ENCODE measurements at places on chromosomes 16 and 17.

DNA sequence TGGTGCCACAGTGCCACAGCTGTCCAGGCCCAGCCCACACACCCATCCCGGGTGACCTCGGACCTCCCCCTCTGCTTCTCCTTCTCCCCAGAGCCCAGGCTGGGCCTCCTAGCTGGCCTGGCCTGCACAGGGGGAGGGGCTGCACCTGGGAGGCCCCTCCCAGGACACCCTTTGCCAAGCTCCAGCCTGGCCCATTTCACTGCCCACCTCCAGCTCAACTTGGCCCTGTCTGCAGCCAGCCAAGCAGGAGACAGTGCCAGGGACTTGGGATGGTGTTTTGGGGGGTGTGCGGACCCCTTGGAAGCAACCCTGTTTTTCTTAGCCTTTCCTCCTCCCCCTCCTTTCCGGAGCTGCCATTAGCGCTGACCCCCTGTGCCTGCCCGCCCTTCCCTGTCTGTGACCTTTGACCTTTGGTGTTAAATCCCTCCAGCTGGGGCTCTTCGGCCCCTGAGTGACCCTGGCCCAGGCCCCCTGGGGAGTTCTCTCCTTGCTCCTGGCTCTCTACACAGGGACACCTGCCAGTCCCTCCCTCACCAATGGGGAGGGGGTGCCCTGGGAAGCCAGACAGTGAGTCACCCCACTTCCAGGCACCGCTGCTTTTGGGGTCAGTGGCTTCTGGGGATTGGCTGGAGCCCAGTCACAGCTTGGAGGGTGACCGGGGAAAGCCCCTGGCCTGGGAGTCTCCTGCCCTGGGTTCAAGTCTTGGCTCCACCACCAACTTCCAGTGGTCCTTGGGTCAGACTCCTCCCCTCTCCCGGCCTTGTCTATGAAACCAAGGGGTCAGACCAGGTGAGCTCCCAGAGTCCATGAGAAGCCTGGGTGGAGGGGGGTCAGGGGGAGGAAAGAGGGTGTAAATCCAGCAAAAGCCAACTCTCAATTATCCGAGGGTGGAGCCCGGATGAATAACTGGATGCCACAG is 1.9 kb downstream of the GLIS2 start:
- DNase-seq: no peak

GRCh38 chr16:13542284-13542683 is 377.7 kb upstream of the ERCC4 start:
- DNase-seq: no peak

- no peak for DNase-seq
These were observed 36.0 kb downstream of the TVP23A start for GRCh38 chr16:10782628-10783027.

- DNase-seq: no peak
These were observed 23.9 kb downstream of the SLC39A11 start for GRCh38 chr17:73068322-73069153.

GRCh38 chr17:59845595-59846393 is 46.9 kb downstream of the TUBD1 start:
- DNase-seq: no peak

DNA sequence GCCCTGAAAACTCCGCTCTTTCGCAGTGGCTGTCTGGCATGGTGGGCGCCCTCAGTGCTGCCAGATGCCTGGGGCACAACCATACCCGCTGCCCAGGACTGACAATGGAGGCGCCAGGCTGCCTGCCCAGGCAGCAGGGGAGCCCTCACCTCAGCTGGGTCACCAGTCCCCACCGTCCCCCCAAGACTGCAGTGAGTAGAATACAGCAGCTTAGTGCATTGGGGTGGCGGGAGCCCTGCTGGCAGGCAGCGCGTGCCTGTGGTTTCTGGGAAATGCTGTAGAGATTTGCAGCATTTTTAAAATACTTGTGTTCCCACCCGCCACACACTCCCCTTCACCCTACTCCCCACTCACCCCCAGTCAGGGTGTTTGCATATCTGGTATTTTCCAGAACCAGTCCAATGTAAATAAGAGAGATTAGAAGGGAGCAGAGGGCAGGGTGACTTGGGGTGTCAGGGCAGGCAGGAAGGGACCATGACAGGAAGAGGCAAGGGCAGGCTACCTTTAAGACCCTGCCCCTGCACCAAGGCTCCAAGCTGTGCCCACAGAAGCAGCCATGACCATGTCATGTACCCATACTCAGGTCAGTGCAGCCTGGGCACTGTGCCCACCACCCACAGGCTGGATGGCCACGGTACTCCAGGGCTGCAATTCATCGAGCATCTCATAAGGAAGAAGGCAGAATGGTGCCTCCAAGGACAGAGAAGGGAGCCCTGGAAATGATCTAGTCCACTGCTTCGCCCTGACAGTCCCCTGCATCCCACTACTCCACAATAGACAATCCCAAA is 21.5 kb downstream of the MYO18A start:
- no peak for DNase-seq

GRCh38 chr17:42835732-42836131 is 2.5 kb downstream of the PSME3 start:
- no peak for DNase-seq

DNA sequence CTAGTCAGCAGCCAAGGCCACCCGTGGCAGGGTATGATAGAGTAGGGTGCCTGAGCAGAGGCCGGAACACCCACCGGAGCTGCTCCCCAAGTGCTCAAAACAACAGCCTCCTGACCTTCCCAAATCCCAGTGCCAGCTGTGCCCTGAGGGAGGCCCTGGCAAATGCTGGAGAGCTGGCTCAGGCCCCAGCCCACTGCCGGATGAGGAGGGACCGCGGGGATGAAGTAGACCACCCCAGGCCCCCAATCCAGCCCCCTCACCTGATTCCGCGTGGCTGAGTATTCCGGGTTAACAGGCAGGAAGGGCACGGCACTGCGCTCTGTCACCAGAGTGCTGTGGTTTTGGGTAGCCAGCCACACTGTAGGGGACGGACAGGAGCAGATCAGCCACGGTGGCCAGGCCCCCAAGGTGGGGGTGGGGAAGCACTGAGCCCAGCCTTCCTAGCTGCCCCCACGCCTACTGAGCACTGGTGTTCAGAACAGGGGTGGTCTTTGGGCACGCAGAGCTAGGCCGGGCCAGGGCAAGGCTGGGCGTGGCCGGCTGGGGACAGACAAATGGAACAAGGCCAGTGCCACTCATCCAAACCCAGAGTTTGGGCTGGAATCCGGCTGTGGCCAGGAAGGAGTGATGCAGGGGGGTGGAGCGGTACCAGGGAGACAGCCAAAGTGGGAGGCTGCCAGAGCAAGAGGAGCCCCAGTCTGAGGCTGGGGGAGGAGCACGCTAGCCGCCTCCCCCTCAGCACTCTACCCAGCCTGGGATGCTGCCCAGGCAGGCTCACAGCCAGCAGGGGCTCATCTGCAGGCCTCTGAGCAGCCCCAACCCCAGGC is 9.1 kb downstream of the TP53I13 start:
- DNase-seq: no peak

DNA sequence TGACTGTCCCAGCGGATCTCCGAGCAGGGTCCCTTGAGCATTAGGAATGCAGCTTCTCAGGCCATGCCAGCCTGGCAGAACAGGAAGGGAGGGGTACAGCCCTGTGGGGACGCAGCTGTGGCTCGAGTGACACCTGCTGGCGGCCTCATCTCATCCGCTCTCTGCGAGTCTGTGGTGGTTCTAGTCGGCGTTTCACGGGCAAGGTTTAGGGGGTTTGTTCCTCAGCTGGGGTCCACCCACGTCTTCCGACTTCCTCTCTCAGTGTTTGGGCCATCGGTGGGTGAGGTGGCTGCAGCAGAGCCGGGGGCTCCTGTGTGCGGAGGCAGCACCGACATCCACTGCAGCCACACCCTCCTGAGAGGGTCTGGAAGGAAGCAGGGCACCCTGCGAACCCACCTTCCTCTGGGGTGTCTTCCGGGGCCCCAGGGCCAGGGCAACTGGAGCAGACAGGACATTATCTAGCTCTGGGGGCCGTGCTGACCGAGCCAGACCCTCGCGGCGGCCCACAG is 33.3 kb downstream of the JPH3 start:
- DNase-seq: peak; percentile 5

GRCh38 chr16:58332997-58333700 is 38.3 kb upstream of the PRSS54 start:
- DNase-seq: no peak

GRCh38 chr16:31471875-31472708 is at the start of gene TGFB1I1:
TGFB1I1 (plus strand) TSS chr16:31472152; CDS start chr16:31472189, 37 bp downstream.
- no peak for DNase-seq

- DNase-seq: no peak
These were observed 448 bp downstream of the MT1M start for GRCh38 chr16:56632848-56633365.

DNA sequence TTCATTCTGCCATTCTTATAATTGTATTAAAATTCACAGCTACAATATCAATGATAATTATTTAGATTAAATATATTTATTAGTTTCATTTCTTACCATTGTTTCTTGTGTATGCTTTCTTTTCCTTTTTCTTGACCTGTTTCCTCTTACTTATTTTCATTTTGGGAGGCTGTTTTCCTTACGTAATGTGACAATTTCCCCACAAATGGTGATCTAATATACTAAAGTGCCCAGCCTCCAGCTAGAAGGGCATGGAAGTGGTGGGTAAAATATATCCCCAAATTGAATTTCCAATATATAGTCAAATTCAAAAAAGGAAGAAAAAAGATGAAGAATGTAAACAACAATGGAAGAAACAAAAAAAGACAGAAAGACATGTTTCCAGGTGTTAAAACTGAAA is 1.5 kb upstream of the ABCA6 start:
- no peak for DNase-seq

DNA sequence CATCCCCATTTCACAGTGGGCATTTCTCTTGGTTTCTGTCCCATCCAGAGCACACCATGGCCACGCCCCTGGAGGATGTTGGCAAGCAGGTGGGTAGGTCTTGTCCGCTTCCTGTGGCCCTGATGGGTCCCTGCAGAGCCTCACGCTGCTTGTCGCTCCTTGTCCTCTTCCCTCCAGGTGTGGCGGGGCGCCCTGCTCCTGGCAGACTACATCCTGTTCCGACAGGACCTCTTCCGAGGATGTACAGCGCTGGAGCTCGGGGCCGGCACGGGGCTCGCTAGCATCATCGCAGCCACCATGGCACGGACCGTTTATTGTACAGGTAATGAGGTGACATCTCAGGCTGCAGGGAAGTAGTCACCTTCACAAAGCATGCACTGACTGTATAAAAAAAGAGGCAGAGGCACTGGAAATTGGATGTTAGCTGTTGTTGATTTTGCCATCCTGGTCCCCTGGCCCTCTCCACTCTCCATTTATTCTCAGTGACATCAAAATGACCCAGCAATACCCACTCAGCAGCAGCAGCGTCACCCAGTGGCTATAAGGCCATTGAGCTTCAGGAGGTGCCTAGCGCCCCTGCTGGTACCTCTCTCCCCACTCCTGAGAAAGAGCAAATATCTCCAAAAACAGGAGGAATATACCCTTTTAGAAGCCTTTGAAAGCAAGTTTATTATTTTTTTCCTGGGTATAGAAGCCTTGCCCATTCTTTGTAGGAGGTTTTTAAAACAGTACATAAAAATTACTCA is 13.7 kb downstream of the METTL22 start:
- DNase-seq: no peak

DNA sequence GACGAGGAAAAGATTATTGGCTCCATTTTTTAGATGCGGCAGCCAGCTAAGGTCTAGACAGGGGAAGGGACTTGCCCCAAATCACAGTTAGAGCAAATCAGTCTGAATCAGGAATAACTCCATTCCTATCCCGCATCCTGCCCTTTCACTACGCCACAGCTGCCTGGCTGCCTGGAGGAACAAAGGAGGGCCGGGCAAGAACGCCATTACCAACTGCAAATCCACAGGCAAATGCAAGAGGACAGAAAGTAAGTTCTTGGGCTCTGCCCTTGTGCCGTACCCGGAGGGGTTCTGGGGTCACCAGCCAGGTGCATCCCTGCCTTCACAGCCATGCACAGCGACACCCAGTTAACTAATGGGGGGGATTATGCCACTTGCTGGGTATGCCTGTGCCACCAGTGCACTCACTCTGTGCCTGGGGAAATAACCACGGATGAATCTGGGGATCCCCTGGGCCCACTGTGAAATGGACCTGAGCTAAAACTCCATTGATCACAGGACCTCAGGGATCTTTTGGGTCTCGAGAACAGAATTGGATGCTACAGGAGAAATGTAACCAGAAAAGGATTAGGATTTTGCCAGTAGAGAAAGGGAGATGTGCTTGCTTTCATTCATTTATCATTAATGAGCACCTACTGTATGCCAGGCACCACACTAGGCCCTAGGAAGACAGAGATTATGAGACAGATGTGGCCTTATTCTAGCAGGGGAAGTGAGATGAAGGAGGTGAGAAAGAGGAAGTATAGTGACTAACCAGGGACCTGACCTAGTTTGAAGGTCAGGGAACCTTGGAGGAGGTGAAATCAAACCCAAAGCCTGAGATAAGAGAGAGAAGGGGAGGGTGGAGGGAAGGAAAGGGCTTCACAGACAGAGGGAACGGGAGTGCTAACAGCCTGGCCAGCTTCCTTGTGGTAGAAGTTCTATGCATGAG is 17.7 kb downstream of the BCL7C start:
- no peak for DNase-seq

DNA sequence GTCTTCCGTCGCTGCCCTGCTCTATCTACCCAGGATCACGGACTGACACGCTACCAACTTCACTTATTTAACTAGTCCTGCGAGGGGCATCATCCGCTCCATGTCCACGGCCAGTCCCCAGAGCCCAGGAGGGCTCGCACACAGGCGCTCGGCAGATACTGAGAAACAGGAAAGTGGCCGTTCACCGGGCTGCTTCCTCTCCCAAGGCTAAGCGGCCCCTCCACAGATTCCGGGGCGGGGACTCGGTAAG is 388 bp downstream of the OXLD1 start:
- no peak for DNase-seq

- DNase-seq: no peak
These were observed 14.0 kb downstream of the PRSS54 start for GRCh38 chr16:58280846-58281301.

GRCh38 chr16:77531752-77532151 is 96.9 kb upstream of the ADAMTS18 start:
- DNase-seq: no peak

DNA sequence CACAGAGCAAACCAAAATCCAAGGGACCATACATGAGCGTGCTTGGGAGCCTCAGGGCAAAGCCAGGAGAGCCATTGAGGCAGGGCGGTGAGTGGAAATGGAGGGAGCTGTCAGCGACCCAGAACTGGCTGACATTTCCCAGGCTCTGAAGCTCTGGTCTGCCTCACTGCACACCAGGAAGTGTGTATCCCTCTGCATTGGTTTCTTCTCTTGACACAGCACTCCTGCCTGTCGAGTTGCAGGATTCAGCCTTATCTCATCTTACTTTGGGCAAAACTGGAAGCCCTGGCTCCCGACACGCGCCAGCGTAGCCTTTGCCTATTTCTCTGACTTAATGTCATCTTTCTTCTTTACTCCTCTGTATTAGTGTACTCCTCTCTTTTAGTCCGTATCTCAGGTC is 144.7 kb upstream of the HS3ST3A1 start:
- no peak for DNase-seq

GRCh38 chr16:19549673-19550072 is 5.8 kb upstream of the VPS35L start:
- DNase-seq: no peak

- DNase-seq: no peak
These were observed 4.2 kb upstream of the CDH1 start for GRCh38 chr16:68732741-68733399.

Data from esophagus squamous epithelium (tissue), 5 donors.